ENCODE measurements at places on chromosomes 11 and 22.

GRCh38 chr11:15650105-15650938, 535.6 kb downstream of the INSC start:
- DNase-seq: peak; percentile 89

DNA sequence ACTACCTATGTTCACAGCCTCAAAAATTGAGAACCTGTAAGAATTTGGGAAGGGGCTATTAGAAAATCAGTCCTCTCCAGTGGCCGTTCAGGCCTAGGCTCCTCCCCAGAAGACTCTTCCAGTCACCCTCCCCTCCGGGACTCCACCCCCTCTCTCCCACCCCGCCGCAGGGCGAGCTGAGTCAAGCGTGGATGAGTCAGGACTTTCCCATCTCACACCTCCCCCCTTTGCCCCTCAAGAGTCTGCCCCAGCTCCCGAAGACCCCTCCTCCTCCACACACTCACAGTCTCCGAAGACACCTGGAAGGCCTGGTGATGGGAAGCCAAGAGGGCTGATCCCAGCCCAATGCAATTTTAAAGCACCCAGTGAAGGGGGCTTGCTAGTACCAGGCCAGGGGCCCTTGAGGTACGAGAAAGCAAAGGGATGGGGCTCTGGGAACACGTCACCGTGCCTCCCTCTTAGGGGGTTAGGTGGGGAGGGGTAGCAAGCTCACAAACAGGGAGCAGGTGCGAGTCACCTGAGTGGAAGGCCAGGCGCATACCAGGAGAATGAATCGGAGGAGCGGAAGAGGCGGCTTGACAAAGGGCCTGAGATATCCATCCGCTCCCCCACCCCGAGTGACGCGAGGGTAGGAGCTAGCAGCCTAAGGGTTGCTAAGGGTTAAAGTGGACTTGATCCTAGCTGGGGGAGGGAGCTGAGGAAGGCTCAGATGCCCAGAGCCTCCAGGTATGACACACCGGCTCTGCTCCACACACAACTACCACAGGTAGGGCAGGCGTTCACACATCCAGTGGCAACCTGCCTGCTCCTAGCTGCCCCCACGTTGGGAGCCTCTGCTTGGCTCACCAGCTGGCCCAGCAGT, 13.6 kb downstream of the BCL9L start:
- DNase-seq: no peak

DNA sequence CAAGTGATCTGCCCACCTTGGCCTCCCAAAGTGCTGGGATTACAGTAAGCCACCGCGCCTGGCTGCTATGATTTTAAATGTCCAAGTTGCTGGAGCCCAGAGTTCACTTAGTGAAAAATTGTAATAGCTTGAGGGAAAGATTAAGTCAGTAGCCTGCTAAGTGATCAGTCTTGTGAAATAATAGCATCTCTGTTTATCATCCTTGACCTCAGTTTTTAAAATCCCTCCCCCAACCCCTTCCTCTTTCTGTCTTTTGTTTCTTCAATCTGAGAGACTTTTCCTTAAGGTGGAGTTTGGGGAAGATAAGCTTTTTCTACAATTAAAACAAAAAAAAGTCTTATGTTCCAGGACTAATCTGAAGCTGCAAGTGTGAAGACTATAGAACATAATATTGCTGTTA, 6.4 kb downstream of the HIPK3 start:
- DNase-seq: no peak

DNA sequence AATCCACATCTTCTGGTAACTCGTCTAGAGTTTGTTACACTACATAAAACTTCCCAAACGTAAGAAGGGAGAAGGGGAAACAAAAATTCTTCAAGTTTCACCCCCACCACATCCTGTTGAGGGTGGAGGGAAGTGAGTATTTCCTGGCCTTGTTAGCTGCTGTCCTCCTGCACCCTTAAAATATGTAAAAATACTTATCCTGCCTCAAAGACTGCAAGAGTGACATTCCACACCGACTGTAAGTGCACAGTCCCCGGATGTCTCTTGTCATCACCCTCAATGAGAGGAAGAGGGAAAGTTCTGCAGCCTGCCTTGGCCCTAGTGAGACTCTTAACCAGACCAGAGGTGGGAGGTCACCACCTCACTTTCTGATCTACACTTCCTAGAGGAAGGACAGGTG, 3.3 kb downstream of the TMEM121B start:
- DNase-seq: no peak

GRCh38 chr11:59610289-59610688, 5.3 kb downstream of the OSBP start:
- no peak for DNase-seq

DNA sequence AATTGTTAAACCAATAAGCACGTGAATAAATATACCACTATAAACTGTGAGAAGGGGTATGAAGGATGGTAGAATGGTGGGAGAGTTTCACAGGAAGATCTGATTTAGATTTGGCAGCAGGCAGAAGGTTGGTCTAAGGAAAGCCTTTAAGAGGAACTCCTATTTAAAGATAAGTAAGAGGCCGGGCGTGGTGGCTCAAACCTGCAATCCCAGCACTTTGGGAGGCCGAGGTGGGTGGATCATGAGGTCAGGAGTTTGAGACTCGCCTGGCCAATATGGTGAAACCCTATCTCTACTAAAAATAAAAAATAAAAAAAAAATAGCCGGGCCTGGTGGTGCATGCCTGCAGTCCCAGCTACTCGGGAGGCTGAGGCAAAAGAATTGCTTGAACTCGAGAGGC, 45.8 kb upstream of the CXCR5 start:
- no peak for DNase-seq

DNA sequence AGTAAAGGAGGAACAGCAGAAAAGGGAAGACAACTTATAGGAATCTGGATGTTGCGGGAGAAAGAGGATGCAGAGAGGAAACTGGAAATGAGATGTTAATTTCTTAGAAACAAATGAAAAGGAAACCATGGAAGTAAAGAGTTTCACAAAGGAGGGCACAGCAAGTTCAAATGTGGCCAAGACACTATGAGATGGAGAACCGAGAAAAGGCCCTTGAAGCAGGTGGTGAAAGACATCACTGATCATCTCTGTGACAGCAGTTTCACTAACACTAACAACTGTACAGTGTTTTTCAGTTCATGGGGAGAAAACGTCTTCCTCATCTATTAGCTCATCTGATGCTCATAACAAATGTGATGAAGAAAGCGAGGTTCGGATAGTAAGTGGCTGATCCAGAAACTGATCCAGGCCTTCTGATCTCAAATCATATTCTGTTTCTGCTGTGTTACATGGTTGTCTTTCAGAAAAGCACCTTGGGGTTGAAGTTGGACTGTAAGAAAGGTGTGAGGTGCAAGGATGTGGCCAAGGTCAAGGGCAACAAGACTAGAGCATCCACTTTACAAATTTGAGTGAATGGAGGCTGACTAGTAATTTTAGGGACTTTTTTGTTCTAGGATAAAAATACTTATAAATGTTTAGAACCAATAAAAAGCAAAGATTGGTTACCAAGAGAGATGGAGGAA, 492.1 kb upstream of the CADM1 start:
- DNase-seq: no peak

DNA sequence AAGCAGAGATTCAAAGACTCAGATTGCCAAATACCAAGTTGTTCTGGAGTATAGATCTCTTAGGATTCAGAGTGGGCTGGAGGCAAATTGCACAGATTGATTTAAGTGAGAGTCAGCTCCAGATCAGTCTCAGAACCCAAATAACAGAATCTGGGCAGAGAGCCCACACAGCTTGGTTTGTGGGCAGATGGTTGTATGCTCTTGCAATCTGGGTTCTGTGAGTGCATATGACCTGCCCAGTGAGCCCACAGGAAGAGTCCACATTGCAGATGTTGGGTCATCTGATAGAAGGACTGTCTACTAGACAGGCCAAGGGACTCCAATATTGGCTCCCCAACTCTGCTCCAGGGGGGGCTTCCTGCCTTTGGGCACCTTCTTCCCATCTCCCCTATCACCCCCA, 65.9 kb downstream of the ADAMTS15 start:
- no peak for DNase-seq

DNA sequence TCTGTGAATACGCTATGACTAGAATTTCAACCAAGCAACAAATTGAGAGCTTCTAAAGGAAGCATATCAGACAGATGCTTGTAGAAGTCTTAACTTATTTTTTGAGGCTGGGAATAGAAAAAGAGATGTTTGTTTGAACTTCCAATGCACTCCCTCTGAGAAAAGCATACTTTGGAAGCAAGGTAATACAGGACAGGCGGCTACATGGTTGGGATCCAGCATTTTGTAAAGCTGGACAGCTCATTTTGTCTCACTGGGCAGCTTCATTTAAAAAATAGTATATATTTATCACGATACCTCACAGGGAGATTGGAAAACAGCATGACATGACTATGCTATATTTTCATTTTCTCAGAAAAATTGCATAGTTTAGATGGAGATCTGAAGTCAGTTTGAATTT, 821.3 kb upstream of the API5 start:
- DNase-seq: no peak

DNA sequence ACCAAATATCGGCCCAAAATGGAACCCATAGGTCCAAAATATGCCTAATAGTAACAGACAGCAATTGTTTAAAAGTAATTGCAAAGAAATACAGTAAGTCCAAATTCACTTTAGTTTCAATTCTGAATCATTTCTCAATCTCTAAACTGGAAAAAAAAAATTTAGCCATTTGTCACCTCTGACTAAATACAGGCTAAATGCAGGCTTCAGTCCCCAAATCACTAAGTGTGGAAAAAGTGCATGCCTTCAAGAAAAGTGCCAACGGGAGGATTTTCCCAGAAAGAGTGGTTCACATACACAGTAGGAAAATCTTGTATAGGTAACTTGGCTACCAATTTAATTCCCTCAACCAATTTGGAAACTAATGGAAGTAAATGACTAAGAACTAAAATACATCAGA, 35.7 kb downstream of the SIK3 start:
- DNase-seq: no peak

DNA sequence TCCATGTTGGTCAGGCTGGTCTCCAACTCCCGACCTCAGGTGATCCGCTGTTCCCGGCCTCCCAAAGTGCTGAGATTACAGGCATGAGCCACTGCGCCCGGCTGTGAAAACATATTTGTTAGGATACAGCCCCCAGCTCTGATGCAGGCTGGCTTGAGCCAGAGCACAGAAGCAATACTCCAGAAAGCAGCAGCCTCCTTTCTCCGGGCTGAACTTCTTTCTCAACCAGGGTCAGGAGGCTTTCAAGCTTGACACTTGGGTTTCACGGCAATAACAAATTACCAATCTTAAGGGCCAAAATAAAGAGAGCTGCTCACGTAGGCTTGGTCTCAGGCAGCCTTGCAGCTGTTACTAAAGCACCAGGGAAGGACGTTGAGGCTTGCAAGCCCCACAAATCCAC, 10.8 kb upstream of the CECR2 start:
- no peak for DNase-seq

GRCh38 chr22:45678961-45679912, 7.6 kb downstream of the ATXN10 start:
- DNase-seq: no peak

DNA sequence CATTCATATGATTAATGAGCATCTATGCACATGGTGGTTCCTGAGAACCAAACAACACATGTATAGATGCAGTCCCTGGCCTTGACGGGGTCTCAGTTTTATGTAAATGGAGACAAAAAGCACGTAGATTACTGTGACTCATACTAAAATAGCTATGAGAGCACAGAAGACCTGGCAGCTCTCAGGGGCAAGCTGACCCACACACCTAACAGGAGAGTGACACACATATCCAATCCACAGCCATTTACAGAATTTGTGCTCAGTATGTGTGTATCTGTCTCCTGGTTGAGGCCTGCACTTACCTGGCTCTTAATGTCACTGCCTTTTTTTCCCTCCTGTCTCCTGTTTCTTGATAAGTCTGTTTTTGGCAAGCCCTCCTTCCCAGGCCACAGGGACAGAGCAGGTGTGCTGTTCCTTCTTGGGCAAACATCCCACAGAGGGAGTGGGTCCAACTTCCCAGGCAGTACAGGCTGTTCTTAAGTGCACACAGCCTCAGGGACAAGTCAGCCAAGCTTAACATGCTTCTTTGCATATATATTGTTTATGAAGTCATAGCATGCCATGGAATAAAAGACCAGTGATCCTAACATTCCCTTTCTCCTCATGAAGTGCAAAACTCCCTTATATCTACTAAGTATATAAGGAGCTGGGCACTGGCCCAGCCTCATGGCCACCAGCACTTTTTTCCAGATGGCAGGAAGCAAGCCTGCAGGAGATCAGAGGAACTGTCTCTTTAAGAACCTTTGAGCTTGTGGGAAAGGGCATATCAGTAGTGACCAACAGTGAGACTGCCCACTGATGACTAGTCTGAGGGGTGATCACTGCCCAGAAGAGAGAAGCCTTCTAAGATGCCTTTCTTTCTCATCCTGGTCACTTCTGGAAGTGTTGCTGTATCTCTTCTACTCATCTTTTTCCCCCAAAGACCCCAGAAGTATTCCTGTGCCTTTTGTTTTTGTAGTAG, 124.7 kb upstream of the CCDC90B start:
- DNase-seq: no peak

GRCh38 chr11:117807482-117808327, 10.7 kb upstream of the DSCAML1 start:
- no peak for DNase-seq

DNA sequence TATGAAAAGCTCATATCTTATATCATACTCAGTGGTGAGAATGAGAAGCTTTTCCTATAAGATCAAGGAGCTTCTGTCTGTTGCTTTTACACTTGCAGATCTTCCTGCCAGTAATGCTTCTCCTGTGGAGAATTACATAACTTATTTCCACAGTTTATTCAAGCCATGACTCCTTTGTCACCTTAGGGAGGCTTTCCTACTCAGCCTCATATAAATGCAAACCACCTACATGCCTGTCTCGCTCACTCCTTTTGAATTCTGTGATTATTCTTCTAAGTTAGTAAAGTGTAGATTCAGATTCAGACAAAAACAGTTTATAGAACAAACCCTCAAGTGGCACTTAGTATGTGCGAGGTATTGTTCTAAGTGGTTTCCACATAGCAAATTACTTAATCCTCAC, 716.1 kb upstream of the ANO3 start:
- no peak for DNase-seq

GRCh38 chr11:9201372-9202162, 63.6 kb downstream of the DENND5A start:
- no peak for DNase-seq

GRCh38 chr11:17001806-17002205, 12.4 kb downstream of the PLEKHA7 start:
- DNase-seq: no peak

DNA sequence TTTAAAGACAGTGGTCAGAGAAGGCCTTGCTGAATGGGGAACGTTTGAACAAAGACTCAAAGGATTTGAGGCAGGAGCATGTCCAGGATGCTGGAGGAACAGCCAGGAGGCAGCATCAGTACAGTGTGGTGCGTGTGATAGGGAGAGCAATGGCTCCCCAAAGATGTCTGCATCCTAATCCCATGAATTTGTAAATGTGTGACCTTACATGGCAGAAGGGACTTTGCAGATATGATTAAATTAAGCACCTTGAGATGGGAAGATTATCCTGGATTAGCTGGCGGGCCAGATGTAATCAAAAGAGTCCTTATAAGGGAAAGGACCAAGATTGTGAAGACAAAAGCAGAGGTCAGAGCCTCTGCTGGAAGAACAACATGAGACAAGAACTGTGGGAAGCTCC, 24.6 kb upstream of the FAT3 start:
- DNase-seq: no peak

Data from HS-27A (cell line).